Liver (tissue), 10 donors: ENCODE measurements at places on chromosomes 11 and 22. TPM values are rescaled to one million over a fixed set of nuclear protein-coding genes. Genes with fewer than 3 reads are reported as not detected.

DNA sequence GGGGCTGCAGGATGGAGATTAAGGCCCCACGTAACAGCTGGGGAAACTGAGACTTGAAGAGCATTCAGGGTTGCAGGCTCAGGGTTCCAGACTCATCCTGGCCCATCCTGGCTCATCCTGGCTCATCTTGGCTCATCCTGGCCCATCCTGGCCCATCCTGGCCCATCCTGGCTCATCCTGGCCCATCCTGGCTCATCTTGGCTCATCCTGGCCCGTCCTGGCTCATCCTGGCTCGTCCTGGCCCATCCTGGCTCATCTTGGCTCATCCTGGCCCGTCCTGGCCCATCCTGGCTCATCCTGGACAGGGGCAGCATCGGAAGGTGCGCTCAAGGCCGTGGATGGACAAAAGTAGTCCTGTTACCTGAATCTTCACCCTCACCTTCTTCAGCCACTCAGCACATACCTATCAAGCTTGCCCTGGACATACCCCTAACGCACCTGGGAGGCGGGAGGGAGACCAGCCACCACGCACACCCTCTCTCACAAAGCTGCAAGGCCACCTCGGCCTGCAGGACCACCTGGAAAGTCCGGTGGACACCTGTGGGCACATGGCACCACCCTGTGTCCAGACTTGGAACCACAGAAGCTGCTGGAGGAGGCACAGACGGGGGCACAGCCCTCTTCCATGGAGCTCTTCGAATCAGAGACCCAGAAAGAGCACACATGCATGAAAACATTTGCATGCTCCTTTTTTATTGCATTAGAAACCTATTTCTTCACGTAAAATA, 20.3 kb upstream of the NLRP6 start:
- no peak overlapping the region for H3K27ac ChIP-seq
- peaks cover 3% of the 10 kb centered on the region for H3K36me3 ChIP-seq
- H3K4me1 ChIP-seq: no peaks in the 10 kb centered on the region
- H3K4me3 ChIP-seq: no peak overlapping the region
- DNase-seq: no peak

- H3K27ac ChIP-seq: peak within 1 kb of the TSS; percentile 80
- H3K4me3 ChIP-seq: peak within 1 kb of the TSS; percentile 92
- DNase-seq: peak; percentile 87
- no peaks in the 10 kb centered on the region for H3K36me3 ChIP-seq
- no peaks in the 10 kb centered on the region for H3K27me3 ChIP-seq
- H3K4me1 ChIP-seq: no peaks in the 10 kb centered on the region
Observed at GRCh38 chr11:88337181-88337986, at the start of gene CTSC. Gene CTSC, minus strand, starts transcription at chr11:88337736. Its CDS starts 64 bp downstream, at chr11:88337672.

- DNase-seq: no peak
- no peaks in the 10 kb centered on the region for H3K27me3 ChIP-seq
- peaks cover 1% of the 10 kb centered on the region for H3K4me1 ChIP-seq
- H3K36me3 ChIP-seq: peaks cover 7% of the 10 kb centered on the region
- H3K27ac ChIP-seq: no peak overlapping the region
Observed at GRCh38 chr11:45907911-45908370, 870 bp upstream of the FREY1 start.

GRCh38 chr11:6614446-6614845, 2.4 kb upstream of the TAF10 start:
- H3K4me3 ChIP-seq: no peak overlapping the region
- no peak overlapping the region for H3K27ac ChIP-seq
- DNase-seq: no peak
- peaks cover 34% of the 10 kb centered on the region for H3K4me1 ChIP-seq
- no peaks in the 10 kb centered on the region for H3K27me3 ChIP-seq

GRCh38 chr11:27212248-27212780, 150.7 kb downstream of the CCDC34 start:
- no peaks in the 10 kb centered on the region for H3K36me3 ChIP-seq
- H3K27me3 ChIP-seq: no peaks in the 10 kb centered on the region
- DNase-seq: no peak
- no peak overlapping the region for H3K27ac ChIP-seq
- H3K4me3 ChIP-seq: no peak overlapping the region

GRCh38 chr11:110939471-110939870, 227.2 kb upstream of the ARHGAP20 start:
- no peak for DNase-seq
- H3K27me3 ChIP-seq: no peaks in the 10 kb centered on the region
- no peaks in the 10 kb centered on the region for H3K36me3 ChIP-seq
- no peaks in the 10 kb centered on the region for H3K4me1 ChIP-seq
- no peak overlapping the region for H3K4me3 ChIP-seq
- H3K27ac ChIP-seq: no peak overlapping the region

DNA sequence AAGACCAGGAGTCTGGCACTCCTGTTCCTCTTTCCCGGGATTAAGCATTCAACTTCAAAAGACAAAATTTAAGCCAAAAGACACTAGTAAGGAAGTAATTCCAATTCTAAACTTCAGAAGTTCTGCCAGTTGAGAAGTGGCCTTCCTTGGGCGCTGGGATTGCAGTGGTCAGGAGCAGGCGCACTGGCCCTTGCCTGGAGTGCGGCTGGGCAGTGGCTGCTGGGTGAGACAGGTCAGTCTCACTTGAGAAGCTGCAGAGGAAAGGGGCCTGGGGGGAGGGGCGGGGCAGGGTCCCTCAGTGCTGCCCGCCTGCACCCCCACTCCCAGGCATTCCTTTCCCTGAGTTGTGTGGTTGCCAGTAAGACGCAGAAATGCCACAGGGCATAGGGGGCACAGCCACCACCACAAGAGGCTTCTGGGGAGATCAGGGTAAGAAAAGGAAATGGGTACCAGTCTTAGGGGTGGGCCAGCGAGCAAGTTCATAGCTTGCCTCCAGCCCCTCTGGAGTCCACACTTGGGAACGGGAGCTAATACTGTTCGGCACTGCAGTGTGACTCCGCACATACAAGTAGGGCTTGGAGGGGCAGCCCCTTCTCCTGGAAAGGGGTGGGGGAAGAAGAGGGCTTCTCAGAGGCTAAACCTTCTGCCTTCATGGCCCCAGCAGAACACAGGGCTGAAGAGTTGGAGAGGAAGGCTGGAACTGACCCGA, 5.5 kb downstream of the MRPL49 start:
- H3K27ac ChIP-seq: no peak overlapping the region
- no peak for DNase-seq
- peaks cover 63% of the 10 kb centered on the region for H3K36me3 ChIP-seq
- H3K4me3 ChIP-seq: no peak overlapping the region
- no peaks in the 10 kb centered on the region for H3K27me3 ChIP-seq
- H3K4me1 ChIP-seq: peaks cover 23% of the 10 kb centered on the region

DNA sequence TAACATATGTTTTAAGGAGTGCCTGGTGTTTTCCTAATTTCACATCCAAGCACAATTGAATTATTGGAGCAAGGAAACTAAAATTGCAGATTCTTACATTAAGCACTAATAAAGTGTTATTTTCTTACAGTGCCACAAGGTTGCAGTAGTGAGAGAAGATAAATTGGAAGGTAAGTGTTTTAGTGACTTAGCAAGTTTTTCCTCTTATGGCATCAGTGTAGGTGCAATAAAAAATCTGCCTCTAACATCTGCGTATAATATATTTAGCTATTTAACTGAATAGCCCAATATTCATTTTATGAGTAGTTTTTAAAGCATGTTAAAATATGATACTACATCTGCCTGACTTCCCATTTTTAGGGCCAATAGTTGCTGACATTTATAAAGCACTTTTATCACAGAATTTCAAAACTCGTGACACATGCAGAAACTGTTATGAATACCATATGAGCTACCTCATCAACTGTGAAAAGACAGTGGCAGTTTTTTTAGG, 19.0 kb downstream of the POLD3 start:
- peaks cover 3% of the 10 kb centered on the region for H3K36me3 ChIP-seq
- H3K27ac ChIP-seq: no peak overlapping the region
- DNase-seq: no peak
- no peaks in the 10 kb centered on the region for H3K27me3 ChIP-seq
- peaks cover 20% of the 10 kb centered on the region for H3K4me1 ChIP-seq

DNA sequence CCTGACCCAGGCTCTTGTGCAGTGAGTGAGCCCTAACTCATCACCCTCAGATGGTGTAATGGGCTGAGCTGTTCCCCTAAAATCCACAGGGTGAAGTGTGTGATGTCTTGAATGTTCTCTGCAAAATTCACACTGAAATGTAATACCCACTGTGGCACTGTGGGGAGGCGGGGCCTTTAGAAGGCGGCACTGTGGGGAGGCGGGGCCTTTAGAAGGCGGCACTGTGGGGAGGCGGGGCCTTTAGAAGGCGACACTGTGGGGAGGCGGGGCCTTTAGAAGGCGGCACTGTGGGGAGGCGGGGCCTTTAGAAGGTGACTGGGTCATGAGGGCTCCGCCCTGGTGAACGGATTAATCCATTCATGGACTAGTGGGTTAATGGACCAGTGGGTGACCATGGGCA, 33.0 kb downstream of the CHID1 start:
- H3K36me3 ChIP-seq: peaks cover 6% of the 10 kb centered on the region
- no peak overlapping the region for H3K4me3 ChIP-seq
- H3K27me3 ChIP-seq: no peaks in the 10 kb centered on the region
- H3K4me1 ChIP-seq: peaks cover 3% of the 10 kb centered on the region

DNA sequence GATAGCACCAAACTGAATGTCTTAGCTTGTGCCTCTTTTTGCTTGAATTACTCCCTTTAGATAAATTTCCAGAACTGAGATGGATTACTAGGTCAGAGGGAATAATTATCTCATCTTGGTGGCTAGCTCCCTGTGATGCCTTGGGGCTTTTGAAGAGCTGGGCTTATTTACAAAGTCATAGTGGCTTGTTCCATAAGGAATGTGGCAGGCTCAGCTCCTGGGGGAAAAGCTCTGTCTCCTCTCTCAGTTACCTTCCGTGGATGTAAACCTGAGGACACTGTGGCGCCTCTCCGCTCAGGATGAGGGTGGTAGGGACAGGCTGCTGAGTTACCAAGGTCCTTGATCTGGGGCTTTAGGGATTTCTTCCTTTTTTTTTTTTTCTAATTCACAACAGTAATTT, 121.7 kb downstream of the PARVA start:
- no peaks in the 10 kb centered on the region for H3K36me3 ChIP-seq
- no peak overlapping the region for H3K27ac ChIP-seq
- no peaks in the 10 kb centered on the region for H3K27me3 ChIP-seq
- no peak for DNase-seq
- no peak overlapping the region for H3K4me3 ChIP-seq
- no peaks in the 10 kb centered on the region for H3K4me1 ChIP-seq

DNA sequence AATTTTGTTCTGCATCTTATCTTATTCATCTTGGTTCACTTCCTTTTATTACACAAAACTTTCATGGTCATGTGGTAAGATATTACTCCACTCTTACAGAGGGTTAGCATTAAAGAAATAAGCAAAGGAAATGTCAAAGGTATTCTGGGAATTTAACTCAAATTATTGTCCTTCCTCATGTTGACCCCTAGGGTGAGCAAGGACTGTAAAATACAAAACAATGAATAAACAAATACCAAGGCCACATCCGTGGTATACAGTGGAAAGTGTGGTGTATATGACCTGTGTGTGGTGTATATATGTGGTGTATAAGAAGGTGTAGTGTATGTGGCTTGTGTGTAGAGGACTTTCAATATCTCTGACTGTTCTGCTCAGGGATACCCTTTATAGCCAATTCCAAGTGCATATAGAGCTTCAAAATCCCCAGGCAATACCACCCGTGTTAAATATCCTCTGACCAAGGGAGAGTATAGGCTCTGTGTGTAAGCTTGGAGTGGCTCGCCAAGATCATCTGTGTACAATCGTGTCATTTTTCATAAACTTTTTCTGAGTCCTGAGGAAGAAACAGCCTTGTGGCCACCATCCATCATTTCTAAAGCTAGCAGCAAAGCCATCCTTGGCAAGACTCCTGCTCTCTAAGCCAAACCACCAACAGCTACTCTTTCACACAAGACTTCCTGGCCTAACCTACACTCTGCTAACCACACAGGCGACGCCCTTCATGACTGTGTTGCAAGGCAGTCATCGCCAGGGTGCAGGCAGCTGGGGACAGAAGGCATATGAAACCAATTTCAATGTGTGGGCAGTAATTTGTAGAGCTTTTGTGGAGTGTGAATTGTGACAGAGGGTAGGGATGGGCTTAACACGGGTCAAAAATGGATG, 548.0 kb downstream of the ETS1 start:
- peaks cover 16% of the 10 kb centered on the region for H3K4me1 ChIP-seq
- H3K27me3 ChIP-seq: no peaks in the 10 kb centered on the region
- no peak overlapping the region for H3K27ac ChIP-seq

DNA sequence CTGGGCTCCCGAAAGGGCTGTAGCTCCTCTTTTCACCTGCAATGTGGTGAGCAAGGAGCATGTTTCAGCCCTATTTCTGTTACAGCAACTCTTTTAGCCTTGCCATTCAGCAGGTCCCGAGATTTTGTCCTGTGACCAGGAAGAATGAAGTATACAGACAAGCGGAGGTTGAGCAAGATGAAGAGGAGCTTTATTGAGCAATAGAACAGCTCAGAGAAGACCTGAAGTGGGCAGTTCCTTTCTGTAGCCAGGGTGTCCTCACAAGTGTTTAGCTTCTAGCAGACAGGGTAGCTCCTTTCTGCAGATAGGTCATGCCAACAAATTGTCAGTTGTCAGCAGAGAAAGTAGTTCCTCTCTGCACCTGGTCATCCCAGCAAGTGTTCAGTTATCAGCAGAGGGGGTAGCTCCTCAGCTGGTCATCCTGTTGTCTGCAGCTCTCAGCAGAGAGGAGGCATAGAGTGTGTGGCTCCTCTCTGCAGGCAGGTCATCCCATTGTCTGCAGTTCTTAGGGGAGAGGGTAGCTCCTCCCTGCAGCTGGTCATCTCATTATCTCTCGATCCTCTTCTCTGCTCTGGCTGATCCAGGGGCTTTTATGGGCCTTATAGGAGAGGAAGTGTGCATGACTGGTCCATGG, 5.4 kb upstream of the OR56A4 start:
- DNase-seq: no peak
- H3K4me3 ChIP-seq: no peak overlapping the region
- H3K27ac ChIP-seq: no peak overlapping the region
- no peaks in the 10 kb centered on the region for H3K36me3 ChIP-seq
- H3K27me3 ChIP-seq: no peaks in the 10 kb centered on the region
- H3K4me1 ChIP-seq: no peaks in the 10 kb centered on the region

- no peaks in the 10 kb centered on the region for H3K36me3 ChIP-seq
- H3K4me3 ChIP-seq: no peak overlapping the region
- no peak overlapping the region for H3K27ac ChIP-seq
- H3K4me1 ChIP-seq: no peaks in the 10 kb centered on the region
Observed at GRCh38 chr11:81345609-81346008, 1388.1 kb downstream of the FAM181B start.

The OR52I2 gene
- total RNA-seq: under 0.01 TPM

The SUSD2 gene
- 0.75 TPM for total RNA-seq

The HBD gene
- total RNA-seq: 6.0 TPM

The PLAAT2 gene
- total RNA-seq: not detected

The HBE1 gene
- total RNA-seq: 82.7 TPM

The FJX1 gene
- total RNA-seq: 3.0 TPM

The MAP4K2 gene
- 6.9 TPM for total RNA-seq
